ENCODE measurements at places on chromosomes 2 and 18. TPM values are rescaled to one million over a fixed set of nuclear protein-coding genes. Genes with fewer than 3 reads are reported as not detected.

FOXI3 gene
- total RNA-seq, result 3.7 TPM

DNA sequence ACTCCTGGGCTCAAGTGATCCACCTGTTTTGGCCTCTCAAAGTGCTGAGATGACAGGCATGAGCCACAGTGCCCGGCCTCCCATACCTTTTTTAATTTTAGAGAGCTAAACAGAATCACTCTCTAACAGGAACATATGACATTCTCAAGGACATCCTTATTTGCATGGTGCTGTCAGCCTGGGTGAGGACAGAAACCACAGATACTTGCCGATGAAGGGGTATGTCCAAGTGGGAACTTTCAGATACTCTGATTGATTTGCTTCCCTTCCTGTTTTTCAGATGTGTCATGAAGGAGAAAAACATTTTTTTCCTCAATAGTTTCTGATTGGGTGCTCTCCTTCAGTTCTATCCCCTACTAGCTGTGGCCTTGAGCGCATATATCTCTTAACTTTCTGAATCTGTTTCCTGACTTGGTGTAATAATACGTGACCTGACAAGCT lies 49.6 kb downstream of the MYO3B start:
- no peak for DNase-seq

GRCh38 chr2:211049321-211050018 lies 493.1 kb downstream of the CPS1 start:
- DNase-seq, result no peak

DNA sequence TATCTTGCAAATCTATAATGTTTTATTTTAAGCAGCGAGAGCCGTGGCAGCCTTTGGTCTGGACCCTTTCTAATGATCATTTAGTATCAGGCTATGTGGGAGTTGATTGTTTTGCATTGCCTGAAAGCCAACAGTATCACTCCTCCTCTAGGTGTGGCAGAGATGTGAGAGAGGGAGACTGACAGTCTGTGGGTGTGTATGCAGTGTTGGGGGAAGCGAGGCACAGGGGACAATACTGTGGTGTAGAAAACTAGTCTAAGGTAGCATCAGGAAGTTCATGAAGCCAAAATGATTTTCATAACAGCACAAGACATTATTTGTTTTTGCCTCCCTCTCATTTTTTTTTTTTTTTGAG lies 13.4 kb upstream of the IL37 start:
- no peak for DNase-seq

PER2 gene
- total RNA-seq, result 14.0 TPM

DNA sequence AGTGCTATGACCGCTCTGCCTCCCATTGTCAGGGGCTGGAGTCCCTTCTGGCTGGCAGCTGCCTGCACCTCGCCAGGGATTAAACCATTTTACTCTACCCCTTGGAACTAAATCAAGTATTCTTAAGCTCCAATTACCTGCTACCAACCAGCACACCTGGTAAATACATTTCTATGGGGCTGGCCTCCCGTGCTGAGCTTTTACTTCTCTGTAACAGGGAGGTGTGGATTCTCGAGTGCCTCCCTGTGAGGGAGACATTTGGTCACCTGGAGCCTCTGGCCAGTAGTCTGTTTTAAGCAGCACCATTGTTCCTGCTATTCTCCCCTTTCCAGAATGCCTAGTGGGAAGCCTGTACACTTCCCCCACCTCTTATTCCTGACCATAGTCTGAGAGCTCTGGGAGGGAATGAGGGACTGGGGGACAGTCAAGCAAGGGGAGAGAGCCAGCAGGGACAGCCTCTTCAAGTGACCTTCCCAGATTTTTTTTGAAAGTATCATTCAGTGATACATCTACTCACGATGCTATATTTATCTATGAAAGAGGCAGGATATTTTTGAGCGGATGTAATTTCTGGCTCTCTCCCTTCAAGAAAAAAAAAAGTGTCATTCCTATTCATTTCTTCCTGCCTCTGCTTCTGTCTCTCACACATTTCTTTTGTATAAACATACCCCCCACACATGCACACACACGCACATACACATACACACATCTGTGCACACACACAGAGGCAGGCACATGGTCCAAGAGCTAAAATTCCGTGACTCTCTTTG lies 112.8 kb downstream of the CAPN13 start:
- peak; percentile 41 for DNase-seq

DNA sequence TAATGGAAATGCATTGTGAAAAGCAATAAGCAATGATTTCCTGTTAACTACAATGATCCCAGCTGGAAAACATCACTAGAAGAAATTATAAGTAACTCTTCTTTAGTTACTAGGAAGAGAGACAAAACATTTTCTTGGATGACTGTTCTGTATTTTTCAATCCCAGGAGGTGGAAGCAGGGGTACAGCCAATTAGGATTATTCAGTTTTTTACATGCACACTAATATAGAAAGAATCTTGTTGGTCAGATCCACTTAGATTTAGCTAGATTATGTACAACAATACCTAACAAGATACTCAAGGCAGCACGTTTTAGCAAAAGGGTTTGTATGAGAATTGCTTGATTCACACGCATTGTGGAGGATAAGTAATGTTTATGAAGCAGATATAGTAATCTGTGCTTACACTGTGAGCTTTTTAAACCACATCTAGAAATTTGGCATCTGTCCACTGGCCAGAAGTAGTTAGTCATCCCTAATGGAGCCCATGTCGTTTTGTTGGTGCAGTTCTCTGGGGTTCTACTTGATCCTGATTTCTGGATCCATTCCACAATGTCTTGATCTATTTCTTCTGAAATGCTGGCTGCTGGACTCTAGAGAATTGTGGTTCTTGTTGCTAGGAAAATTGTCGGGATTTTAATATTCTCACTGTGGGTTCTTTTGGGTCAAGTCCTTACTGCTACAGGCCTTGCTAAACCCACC lies 199.7 kb downstream of the ADCYAP1 start:
- DNase-seq, result peak; percentile 14

GALNT14 gene
- total RNA-seq, result 2.0 TPM

- DNase-seq, result no peak
These were observed 33.5 kb upstream of the CACNB4 start for GRCh38 chr2:152132306-152132705.

- DNase-seq, result no peak
These were observed 186.4 kb upstream of the SLC39A10 start for GRCh38 chr2:195470622-195471021.

SP140 gene
- total RNA-seq, result 0.49 TPM

- DNase-seq, result no peak
These were observed 25.5 kb downstream of the CHST10 start for GRCh38 chr2:100391735-100392515.

DNA sequence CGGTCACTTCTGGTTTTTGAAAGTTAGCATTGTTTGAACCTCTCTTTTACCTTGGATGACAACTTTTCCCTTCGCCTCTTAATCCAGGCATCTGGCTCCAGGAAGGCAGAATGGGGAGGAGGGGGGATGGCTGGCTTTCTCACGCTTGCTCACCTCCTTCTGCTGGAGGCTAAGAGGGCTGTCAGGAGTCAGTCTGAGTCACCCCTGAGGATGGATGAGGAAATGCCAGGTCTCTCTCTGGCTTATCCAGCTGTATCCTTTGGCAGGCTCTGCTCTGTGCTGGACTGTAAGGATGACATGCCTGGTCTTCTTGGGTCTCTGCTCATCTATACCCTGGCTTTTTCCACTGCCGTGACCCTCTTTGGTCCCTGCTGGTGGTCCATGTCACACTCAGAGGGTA lies 142.9 kb upstream of the GYPC start:
- no peak for DNase-seq

DNA sequence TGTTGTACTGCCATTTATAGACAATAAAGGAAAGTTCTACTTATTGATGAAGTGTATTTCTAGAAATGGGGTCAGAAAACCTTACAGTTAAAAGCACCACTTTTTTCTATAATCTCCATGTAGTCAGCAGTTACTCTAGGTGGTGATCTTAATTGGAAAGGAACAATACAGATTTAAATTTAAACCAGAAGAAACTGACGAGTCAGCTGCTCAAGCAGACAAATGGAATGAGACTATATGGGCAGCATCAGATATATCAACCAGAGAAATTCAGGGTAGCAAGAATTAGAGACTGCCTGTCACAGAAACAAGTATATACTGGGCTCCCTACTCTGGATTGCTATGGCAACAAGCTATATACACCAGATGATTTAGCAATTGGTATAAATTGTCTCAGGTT lies 99.6 kb upstream of the SCG2 start:
- no peak for DNase-seq

MLPH gene
- total RNA-seq, result 6.5 TPM

CKAP2L gene
- total RNA-seq, result 6.0 TPM

MGAT5 gene
- total RNA-seq, result 34.1 TPM

GRCh38 chr2:108267101-108267500 lies 21.6 kb upstream of the SULT1C2 start:
- DNase-seq, result no peak

Data from skin of body (tissue), 3 donors.